Hypothalamus (tissue), 51 donors: ENCODE measurements at places on chromosomes 7 and 10.

- no peak for DNase-seq
Observed at GRCh38 chr7:150334108-150334507, 7.3 kb downstream of the RARRES2 start.

DNA sequence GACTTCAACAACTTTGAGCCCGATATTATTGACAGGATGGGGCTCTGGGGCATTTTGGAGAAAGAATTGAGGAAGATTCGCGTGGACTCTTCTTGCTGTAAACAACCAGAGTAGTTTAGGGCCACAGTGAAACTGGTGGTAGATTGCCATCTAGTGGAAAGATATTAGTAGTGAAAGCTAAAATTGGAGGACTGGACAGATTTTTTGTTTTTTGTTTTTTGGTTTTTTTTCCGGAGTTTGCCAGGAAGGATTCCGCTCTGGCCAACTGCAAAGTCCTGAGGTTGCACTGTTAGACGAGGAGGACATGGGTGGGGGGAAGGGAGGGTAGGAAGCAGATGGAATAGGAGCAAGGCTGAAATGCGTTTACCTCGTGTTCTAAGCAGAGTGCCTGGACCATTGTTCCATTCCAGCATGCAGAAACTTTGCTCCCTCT lies 11.7 kb downstream of the NOBOX start:
- no peak for DNase-seq

DNA sequence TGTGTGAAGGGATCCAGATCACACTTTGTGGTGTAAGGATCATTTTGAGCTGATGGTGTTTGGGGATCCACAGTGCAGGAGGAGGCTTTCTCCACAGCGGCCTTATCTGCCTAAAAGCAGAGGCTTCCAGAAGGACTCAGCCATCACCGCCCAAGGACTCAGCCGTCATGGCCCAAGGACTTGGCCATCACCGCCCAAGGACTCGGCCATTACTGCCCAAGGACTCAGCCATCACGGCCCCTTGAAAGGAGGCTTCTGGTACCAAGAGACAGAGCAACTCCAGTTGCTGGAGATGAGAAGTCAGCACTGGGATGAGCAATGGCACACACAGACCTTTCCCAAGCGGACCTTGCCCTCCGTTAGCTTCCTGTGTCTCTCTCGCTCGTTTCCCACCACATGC lies 6.0 kb upstream of the CFAP46 start:
- no peak for DNase-seq

DNA sequence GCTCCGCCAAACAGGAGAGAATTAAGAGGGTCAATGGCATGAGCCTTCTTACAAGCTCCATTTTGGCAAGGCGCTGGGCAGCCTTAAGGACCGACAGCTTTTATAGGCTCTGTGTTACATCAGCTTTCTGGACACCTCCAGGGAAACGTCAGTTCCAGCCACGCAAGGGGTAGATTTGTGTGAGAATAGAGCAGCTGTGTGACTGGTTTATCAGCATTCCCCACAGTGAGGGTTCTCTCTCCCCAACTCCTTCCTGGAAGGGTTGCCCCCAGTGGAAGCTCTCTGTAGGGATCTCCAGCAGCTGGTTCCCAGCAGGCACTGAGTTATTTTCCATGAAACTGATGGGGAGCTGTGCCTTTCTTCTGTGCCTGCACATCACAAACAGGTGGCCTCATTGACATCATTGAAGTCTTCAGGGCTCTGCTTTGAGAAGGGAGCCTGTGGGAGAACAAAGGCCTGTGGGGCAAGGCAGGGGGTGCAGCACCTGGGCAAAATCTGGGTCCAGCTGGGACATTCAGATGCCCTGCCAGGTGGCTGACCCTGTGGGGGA lies at the start of gene CUZD1:
TSS of gene CUZD1 (minus strand) at position 75 of the 550 bp plus-strand sequence. CDS start at position 61, 14 bp downstream.
- no peak for DNase-seq

DNA sequence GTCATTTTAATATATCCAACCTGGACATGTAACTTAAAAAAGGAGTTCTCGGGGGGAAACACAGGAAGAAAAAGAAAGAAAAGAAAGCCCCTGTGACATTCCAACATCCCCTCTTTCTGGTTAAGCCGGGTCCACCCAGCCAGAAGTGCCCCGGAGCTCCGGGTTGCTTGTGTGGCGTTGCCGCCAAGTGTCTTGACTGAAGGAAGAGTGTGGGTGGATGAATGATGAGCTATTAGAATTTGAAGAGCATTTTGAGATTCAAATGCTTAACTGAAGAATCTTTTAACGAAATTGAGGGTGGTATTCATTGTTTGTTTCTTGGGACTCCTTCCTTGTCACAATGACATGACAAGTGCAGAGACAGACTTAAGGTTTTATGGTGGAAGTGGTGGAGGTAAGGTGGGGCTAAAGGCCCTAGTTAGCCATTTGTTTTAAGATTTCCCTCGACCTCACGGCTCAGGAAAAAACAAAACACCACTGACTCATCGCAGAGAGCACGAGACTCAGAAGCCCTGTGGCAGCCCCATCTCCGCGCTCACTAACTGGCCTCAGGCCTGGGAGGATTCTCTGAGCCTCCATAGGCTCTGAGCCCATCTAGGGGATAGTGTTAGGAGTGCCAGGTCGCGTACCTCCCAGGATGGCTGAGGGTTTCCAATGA lies 1.8 kb upstream of the GLI3 start:
- no peak for DNase-seq

DNA sequence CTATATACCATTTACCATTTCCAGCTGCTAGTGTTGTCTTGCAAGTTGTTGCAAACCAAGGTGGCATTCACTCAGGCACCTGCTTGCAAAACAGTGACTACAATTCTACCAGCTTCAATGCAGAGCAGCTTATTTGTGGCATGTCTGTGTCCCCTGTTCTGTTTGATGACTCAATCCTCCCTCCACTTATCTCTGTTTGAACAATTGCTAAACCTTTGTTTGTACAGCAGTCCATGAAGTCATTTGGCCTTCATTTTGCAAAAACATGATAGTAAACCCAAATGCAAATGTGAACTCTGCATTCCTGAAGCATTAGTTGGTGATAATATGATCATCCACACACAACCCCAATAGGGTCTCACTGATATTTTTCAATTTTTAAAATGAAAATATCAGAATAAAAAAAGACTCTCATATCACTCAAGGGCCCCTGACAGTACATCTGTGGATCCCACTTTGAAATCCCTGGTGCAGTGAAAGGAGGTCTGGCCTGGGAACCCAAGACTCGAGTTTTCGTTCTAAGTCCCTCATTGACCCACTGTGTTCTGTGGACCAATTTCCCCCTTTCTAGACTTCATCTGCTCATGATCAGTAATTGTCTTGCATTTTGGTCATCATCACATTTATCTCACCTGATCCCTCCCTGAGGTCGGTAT lies 425.4 kb downstream of the RPS24 start:
- no peak for DNase-seq

- DNase-seq: no peak
Observed at GRCh38 chr10:124204726-124205125, 111.3 kb upstream of the CHST15 start.

DNA sequence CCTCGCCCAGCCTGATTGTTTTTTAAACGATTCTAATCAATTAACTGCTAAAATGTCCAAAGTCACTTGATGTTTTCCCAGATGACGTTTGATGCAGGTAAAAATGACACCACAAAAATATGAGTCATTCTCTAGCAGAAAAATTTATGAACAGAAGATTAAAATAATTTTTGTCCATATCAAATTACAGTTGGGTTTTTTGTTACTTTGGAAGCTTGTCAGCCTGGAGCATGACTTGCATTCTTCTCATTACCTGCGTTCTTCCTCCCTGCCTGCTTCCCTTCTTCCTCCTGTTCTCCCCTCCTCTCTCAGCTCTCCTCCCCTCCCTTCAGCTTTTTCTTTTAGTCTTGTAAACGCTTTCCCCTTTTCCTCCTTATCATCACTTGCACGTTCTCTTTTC lies 18.7 kb downstream of the IL15RA start:
- DNase-seq: no peak

GRCh38 chr10:79047875-79048638 lies 20.7 kb upstream of the ZMIZ1 start:
- DNase-seq: no peak

DNA sequence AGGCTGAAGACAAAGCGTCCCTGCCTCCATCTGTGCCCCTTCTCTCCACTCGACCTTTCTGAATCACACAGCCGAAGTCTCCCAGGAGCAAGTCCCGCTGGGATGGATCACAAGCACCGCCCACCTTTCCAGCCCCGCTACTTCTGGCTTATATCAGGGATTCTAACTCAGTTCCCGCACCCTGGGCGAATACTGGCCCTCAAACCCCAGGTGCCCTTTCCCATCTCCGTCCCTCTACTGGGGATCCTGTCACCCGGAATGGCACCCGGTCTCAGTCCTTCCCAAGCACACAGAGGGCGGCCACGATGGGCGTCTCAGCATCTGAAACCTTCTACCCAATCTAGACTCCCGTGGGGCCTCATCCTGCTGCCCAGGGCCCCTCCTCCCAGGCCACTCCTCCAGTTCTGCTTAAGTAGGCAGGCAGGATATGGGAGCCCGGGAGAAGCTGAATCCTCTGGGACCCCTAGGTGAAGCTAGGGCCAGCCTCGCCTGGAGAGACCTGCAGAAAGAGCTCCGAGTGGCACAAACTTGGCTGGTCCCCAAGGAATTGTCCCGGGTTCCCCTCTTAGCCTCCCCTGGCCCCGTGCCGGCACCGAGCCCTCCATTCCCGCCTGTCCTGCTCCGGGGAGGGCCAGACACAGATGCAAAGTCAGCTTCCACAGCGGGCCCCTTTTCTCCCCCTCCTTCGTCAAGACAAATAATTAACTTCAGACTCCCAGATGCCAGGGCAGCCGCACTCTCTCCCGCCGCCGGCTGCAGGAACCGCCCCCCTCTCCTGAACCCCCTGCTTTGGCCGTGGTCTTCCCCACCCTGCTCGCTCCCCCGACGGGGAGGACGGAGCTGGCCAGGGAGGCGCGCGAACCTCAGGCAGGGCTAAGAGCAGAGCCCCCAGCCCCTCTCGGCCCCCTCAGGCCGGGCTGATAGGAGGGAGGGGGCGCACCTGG lies 612 bp downstream of the KCP start:
- no peak for DNase-seq

DNA sequence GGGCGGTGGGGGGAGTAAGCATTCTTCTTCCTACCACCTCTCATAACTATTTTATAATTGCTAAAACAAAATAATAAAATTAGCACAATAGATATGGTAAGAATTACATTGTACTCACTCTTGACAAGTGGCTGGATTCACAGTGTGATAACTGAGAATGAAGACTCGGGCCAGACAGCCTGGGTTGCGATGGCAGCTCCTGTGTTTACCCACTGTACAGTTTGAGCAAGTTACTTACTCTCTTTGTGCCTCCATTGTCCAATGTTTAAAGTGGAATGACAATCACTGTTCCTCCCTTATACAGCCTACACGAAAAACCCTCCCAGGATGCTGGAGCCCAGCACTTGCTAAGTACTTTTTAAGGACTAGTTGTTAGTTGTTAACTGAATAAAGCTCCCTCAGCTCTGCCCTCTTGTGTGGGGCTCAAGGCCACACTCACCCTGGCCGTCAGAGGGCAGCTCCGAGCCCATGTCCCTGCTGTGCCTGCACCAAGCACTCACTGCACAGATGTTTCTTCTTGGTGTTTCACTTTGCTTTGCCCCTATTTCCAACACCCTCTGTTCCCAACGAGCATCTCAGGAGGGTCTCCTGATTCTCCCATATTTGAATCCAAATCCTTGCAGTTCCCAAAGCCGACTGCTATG lies 56.4 kb upstream of the NPS start:
- no peak for DNase-seq

DNA sequence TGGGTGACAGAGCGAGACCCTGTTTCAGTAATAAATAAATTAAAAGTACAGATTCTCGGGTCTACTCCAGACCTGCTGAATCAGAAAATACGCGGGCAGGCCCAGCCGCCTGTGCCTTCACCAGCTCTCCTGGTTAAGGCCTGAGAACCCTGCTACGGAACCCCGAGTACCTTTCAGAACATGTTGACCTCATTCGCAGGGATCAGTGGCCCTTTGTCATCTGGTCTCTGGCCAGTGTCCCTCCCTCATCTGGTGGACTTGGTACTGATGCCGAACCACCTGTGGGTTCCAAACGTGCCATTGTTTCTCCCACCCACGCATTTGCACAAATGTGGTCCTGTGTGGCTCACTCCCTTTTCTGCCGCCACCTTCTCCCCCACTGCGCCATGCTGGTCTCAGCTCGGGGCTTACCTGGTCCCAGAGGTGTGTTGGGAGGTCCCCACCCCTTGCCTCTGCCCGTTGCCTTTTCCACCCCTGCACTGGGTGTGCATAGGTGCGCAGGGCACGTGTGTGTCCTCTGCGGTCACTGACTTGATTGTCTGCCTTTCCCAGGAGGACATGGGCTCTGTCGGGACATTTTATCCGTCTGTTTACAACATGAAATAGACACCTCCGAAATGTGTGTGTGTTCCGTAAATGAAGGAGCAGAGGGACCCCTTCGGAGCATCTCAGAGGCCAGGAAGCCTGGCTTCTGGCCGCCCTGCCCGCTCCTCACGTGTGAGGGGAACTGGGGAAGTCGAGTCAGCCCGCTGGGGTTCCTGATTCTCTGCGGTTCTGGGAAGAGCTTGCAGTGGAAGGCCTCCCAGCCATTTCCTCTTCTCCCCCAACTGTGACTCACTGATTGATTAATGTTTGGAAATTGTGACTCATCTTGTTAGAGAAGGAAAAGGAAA lies 135.2 kb downstream of the CUX1 start:
- no peak for DNase-seq

GRCh38 chr10:14519785-14520184 lies 189.1 kb upstream of the FRMD4A start:
- DNase-seq: no peak

DNA sequence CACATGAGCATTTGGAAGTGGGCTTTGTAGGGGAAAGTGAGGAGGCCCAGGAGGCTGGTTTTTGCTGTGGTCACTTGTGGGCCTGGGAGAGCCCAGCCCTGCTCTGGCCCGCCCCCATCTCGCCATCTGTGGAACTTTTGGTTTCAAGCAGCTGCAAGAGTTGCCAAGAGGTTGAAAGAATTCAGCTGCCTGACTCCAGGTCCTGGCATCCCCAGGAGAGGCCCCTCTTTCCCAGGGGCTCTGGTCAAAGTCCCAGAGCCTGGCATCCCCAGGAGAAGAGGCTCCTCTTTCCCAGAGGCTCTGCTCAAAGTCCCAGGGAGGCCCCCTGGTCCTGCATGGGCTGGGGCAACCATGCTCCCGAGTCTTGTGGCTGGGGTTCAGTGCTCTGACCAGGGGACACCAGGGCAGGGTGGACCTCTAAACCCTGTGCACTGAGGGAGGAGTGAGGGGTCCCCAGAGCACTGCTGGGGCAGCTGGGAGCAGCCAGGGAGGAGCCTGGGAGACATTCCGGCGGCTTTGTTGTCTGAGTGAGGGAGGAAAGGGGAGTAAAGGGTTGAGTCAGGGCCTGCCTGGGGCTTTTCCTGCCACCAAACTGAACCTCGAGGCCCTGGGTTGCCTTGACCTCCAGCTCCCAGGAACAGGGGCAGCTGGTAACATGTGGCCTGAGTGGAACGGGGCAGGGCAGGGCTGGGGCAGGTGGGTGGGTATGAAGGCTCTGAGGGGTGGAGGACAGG lies 27.7 kb upstream of the CSGALNACT2 start:
- no peak for DNase-seq

- DNase-seq: no peak
Observed at GRCh38 chr7:137296576-137296975, 47.0 kb downstream of the PTN start.

DNA sequence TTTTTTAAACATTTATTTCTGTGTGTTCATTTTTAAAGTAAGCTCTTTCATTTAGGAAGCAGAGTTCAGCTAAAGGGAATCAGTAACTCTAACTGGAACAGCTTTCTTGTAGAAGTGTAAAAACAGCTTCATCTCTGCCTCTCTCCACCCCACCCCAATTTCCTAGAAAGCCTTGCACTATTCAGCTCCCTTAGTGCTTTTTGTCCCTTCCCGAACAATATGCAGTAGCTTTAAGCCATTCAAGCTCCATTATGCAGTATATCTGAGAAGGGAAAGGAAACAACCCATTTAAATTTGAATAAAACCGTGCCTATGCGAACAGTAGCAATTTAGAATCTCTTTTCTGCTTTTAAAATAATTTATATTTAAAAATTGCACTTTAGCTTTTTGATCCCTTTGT lies 134.5 kb downstream of the TRIL start:
- DNase-seq: no peak
